ENCODE measurements at places on chromosomes 1 and 21. TPM values are rescaled to one million over a fixed set of nuclear protein-coding genes. Genes with fewer than 3 reads are reported as not detected.

DNA sequence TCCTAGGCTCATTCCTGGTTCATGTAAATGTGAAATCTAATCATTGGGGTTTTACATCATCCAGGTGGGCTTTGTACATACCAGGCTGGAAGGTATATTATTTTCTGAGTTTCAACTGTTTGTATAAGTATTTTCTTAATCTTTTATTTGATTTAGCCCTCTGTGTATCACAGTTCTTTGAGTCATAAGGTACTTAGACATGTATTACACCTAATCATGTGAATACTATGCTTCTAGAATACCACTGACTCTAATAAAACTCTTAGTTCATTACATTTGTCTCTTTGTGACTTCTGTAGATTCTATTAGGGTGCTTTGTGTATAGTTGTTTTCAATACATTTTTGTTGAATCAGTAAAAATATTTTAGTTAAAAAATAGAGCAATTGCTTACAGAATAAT lies 92.8 kb downstream of the ZFYVE9 start:
- peak; percentile 14 for DNase-seq

- no peak for DNase-seq
Measured at GRCh38 chr1:3234281-3234680, 165.3 kb downstream of the PRDM16 start.

DNA sequence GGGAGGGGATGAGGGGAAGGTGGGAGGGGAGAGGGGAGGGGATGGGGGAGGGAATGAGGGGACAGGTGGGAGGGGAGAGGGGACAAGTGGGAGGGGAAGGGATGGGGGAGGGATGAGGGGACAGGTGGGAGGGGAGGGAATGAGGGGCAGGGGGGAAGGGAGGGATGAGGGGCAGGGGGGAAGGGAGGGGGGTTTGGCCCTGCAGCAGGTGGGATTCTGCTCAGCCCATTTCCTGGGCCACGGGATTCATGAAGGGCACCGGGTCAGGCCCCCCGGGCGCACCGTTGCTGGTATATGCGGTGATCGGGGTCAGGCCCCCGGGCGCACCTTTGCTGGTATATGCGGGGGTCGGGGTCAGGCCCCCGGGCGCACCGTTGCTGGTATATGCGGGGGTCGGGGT lies 15.1 kb upstream of the SAMD11 start:
- DNase-seq = no peak

- no peak for DNase-seq
Measured at GRCh38 chr1:236800623-236801022, 5.5 kb downstream of the MTR start.

DNA sequence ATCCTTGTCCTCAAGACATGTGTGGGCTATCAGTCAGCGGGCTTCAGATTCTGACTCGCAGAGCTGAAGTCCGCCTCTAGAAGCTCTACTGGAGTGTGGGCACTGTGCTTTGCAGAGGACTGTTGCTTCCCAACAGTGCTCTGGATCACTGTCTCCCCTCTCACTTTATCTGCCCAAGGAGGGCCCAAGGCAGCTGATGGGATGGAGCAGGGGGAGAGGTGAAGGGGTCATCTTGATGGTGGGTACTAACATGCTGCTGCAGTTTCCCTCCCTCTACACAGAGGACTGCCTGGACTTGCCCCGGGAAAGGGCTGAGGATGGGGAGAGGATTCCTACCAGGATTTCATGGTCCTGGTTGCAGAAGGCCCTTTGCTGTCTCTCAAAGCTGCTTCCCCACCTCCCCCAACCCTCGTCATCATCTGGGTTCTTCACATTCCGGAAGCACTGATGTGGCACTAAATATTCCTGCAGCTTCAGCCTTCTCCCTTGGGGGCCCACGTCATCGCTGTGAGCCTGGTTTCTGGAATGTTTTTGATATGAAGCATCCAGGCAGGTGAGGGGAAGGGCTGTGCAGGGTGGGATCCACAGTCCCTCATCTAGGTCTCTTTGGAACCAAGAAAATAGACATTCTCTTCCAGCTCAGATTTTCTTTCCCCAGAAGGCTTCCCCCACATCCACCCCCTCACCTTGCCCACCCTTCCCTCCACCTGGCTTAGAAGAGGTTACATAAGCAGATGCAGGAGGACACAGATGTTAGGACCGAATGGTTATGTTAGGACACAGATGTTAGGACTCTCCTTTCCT lies 23.2 kb downstream of the NUAK2 start:
- peak; percentile 97 for DNase-seq

GRCh38 chr1:14486401-14487201 lies 111.9 kb upstream of the KAZN start:
- peak; percentile 99 for DNase-seq

DNA sequence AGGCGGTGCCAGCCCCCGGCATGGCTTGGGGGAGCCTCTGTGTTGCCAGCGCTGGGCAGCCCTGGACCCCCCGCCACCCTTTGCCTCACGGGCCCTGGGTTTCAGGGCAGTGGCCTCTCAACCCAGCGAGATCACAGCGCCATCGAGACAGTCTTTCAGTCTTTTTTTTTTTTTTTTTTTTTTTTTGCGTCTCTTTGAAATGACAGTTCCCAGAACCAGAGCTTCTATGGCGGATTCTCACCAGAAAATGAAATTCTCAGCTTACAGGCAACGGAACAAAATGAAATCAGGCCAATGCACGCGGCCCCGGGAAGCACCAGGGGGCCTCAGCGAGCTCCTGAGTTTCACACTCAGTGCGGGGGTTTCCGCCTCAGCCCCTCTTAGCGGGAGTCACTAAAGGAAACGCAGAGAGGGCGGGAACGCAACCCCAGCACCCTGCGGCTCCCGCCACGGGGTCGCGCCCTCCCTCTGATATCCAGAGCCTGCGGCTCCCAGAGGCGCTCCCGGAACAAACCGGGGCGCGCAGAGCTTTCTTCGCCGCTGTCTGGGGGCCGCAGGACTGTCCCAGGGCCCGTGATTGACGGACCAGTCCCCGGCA lies 8.0 kb upstream of the COL6A1 start:
- DNase-seq = peak; percentile 86

Gene GOLT1A
- total RNA-seq = 4.9 TPM

Gene SH2D1B
- 0.04 TPM for total RNA-seq
